ENCODE measurements at places on chromosomes 3 and 15.
A peak's percentile ranks its signal among the peaks of the same experiment; 100 is the strongest.

DNA sequence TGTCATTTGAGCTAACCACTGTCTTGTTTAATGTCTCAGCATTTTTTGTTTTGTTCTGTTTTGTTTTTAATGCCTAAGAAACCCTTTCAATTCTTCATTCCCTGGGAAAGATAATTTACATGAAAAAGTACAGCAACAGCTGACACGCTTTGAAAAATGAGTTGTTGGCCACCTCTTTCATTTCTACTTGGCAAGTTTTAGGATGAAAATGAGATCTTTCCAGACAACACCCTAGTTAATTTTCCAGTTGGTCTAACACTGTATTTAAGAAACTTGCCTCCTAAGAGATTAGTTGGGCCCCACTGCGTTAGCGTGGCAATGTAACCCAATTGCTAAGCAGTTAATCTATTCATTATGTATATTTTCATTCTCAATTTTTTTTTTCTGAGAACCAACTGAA is 194.0 kb upstream of the LRRN1 start:
- no peak for DNase-seq

DNA sequence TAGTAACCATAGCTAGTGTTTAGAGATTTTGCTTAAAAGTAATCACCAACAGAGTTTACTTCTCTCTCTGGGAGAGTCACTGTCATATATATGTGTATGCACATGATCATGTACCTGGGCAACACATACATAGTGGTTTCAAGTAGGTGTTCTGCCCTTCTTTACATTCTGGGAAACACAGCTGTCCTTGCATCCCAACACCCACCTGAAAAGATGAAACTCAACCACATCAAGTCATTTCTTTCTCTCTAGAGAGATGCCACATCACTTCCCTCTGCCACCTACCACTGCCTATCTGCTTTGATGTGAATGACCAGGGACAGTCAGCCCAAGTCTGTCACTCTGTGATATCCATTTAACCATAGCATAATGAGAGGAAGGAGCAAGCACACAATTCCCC is 155.8 kb upstream of the GADL1 start:
- no peak for DNase-seq

GRCh38 chr3:143222505-143222904 is 102.9 kb downstream of the CHST2 start:
- no peak for DNase-seq

DNA sequence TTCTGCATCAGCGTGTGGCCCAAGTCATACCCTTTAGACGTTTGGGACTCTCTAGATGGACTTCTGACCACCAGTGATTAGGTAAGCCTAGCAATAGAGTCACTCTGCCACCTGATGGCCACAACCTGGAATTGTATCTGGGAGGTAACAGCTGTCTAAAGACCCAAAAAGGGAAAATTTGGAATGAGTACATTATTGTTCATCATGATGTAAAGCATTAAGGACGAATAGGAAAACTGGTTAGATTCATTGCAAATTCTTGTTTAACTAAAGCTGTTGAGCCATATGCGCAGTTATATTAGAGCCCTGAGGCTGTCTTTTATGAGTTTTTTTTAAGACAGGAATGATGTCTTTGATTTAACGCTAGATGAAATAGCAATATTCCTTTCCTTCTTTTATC is 63.6 kb downstream of the FAM81A start:
- no peak for DNase-seq

GRCh38 chr15:83016906-83017305 is 5.5 kb upstream of the C15orf40 start:
- DNase-seq: no peak

- no peak for DNase-seq
These were observed 460.3 kb upstream of the PROK2 start for GRCh38 chr3:72245183-72245811.

DNA sequence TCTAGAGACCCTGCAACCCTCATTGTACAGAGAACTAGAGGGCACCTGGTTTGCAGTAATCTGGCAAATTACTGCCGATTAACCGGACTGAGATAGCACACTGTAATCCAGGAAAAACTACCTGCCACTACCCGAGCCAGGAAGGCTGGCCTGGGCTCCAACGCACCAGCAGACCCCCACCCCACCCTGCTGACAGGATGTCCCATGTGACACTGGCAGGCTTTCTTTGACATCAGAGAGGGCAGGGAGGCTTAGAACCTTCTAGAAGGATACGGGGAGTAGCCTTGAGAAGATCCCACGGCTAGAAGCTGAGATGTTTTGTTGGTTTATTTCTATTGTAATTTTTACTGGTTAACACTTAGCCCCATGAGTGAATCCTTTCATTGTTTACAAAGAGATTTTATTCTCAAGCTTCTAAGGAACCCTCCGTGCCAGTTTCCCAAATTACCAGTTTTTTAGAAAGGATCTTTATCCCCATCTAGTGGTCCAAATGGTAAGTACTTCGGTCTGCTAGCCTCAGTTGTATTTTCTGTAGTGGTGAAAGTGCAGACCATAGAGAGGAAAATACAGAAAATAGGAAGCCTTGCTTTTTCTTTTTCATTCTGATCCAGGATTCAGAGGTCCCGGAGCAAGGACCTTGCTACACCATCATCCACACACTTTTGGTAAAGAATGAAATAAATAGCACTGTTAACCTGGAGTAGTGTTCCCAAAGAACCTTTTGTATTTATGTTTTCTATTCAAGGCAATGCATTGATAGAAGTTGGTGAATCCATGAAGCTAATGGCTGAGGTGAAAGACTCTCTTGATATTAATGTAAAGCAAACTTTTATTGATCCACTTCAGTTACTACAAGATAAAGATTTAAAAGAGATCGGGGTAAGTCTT is 81.9 kb upstream of the ADAMTSL3 start:
- DNase-seq: no peak

DNA sequence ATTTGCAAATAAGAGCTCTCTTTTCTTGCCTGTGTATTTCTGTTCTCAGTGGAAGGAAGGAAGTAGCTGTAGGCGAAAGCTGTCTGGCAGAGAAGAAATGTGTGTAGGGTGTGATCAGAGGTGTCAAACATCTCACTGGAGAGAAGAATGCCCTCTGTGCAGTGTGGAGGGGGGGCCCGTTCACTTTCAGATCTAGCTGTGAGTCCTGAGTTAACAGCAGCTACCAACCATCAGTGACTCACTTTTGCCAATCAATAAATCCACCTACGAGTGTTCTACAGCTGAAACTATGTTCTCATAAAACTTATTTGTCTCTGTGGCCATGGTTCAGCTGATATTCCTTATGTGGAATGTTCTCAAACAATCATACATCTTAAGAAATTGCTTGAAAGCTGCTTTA is 103.7 kb downstream of the FRMD4B start:
- DNase-seq: peak; percentile 27

- no peak for DNase-seq
These were observed 166.9 kb downstream of the CHST2 start for GRCh38 chr3:143286392-143287010.

DNA sequence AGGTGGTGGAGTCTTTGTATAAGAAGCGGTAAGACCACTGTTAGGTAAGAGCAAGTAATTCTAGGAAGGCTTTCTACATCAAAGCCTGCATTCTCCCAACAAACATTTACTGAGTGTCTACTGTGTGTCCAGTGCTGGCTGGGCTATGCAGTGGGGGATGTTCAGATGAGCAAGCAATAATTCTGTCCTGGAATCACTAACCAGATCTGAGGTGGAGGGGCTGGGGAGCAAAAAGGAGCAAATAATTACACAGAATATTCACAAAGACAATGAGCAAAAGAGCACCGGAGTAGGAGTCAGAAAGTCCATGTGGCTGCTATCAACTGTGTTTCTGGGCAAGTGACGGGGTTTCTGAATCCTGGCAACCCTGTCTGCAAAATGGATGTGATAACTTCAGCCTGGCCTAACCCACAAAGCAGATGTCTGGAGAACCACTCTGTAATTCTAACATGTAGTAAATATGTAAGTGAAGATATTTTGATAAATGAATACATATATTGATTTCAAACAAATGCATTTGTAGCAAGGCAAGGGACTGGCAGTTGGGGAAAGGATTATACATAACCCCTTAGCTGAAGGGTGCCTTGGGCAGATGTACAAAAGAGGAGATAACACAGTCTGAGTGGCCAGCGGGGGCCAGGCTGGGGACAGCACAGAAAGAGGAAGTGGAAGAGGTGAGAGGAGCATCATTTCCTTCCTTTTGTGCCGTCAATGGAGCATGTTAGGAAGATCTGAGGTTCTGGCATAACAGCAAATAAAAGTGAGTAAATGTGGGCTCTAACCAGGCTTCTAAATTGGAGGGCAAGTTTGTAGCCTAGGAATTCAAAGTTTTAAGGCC is 28.8 kb downstream of the CYP8B1 start:
- DNase-seq: no peak

GRCh38 chr3:49359623-49360022 is 1.5 kb upstream of the GPX1 start:
- no peak for DNase-seq

DNA sequence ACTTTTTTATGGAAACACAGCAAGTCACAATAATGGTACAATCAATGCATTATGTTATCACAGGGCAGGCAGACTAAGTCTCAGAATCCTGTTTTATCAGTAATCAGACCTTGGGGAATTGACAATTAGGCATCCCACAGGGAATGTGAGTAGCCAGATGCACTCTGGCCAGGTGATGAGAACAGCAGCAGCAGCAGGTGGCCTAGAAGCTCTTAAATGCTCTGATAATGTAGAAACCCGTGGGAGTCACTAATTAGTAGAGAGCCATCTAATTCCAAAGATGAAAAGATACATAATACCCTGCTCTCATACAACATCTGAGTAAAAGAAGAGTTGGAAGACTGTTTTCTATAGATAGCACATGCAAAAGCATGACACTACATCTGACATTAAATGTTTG is 12.6 kb downstream of the CEP152 start:
- no peak for DNase-seq

GRCh38 chr3:58349792-58350626 is 17.3 kb downstream of the PXK start:
- no peak for DNase-seq

DNA sequence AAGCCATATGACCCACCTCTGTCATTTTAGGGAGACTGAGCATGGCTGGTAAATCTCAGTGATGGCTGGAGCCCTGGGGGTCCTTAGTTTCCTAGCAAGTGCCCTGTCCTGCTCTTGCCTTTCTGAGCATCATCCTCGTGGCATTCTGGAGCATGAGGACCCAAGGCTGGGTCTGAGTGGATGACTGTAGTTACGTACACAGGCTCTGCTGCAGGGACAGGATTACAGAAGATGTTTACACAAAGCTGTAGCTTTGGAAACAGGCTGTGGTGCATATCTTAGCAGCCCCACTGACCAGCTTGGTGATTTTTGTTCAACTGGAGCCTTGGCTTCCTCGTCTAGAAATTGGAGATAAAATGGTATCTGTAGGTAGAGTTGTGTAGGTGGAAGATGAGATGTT is 272.9 kb upstream of the CTDSPL start:
- DNase-seq: no peak

Data from stimulated activated CD8-positive, alpha-beta memory T cell treated with anti-CD3 and anti-CD28 coated beads, Interleukin-4, amount 100 ng/mL, for 4 hours (primary cell).